ENCODE measurements at places on chromosomes 16 and 17.

- DNase-seq = no peak
Observed at GRCh38 chr17:77677211-77677610, 281.3 kb upstream of the TNRC6C start.

DNA sequence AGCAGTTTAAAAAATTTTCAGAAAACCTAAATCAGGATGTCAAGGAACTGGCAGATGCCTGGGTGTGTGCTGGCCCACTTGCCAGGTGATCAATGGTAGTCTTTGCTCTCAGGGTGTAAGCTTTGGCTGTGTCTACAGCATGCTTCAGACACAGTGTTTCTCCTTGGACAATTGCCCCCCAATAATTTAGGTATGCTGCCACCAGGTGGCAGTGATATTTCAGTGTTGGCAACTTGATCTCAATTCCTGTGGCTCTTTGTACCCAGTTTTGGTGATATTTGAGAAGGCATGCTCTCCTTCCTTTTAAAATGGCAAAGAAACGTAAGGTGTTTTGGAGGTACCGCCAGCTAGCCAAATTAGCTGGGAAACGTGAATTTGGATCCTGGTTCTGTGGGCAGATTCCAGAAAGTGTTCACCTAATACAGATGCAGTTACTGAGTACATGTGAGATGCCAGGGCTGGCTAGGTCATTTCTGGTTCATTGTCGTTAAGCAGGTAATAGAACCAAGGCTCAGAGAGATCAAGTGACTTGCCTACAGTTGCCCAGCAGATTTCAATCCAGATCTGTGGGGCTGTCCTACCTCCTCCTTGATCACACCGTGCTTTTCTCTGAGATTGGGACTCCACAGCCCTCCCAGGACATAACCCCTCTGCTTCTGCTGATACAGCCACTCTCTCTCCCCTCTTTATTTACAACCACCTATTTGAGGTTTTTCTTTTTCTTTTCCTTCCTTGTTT, 155.6 kb upstream of the PLCG2 start:
- DNase-seq = peak; percentile 63

DNA sequence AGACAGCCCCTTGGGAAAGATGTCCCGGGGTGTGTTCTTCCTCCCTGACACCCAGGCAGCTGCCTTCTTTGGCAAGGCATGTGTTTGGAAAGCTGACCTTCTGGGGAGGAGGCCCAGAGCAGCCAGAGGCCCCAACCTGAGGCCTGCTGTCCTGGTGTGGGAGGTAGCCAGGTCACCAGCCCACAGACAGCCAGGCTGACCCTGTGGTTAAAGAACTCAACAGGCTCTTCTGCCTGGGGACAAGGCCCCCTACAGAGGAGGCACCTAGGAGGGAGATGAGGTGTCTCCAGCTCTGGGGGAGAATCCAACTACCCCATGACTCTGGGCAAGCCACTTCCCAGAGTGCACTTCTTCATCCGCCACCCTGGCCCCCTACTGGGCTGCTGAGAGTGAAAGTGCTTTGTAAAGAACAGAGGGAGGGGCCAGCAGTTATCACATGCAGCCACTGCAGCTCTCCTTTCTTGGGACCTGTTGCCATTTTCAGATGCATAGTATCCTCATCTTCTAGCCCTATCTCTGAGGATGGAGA, 13.1 kb upstream of the SREBF1 start:
- DNase-seq = peak; percentile 58

DNA sequence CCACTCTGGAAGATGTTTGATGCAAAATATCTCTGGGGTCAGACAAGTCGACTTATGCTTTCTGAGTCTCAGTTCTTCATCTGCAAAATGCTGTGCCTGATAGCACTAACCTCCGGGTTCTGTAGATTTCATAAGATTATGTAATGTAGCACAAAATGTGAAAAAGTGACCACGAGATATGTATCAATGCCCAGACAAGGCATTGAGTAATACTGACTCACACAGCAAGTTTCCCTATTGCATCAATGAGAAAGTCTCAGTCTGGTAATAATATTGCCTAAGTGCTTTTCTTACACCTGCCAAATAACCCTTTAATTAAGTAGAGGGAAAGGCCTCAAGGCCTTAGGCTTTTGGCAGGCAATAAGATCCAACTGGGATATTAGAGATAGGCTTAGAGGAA, 41.4 kb upstream of the MMP2 start:
- no peak for DNase-seq

DNA sequence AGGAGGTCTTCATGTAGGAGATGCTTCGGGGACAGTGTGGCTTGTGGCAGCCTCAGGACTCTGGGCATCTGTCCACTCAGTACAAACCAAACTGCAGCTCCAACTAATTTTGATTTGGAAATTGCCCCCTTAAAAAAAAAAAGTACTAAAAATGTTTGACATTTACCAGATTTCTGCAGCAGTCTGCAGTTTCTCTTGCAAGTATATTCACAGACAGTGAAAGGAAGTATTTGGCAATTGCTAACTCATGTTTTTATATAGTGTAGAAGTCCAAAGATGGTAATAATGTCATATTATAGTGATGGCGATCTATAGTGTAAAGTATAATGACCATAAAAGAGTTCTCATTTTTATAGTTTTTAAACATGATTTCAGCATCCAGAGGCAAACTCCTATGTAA, 218.6 kb downstream of the PRKCA start:
- no peak for DNase-seq

DNA sequence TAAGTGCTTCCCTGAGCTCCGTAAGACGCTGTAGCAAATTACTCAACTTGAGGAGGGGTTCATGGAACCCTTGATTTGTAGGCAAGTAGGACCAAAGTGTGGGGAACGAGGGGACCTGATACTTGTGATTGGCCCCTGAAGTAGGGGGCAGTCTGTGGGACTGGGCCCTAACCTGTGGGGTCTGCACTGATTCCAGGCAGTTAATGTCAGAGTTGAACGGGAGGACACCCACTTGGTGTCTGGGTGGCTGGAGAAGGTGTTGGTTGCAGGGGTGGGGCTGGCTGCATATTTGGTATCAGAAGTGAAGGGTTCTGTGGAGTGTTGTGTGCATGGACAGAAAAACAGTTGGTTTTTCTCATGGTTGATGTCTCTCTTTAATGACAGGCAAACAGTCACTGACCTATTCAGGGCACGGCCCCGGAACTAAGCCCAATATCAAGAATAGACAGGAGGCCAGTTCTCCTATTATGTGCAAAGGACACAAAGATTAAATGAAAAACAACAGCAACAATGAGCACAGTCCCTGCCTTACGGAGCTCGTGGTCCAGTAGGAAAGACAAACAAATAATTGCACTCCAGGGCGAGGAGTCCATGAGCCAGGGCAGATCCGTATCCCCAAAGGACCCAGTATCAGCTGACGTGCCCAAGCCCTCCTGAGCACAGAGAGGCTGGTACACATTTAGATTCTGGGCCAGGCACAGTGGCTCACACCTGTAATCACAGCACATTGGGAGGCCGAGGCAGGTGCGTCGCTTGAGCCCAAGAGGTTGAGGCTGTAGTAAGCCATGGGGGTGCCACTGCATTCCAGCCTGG, 19.2 kb downstream of the MXRA7 start:
- DNase-seq = no peak

DNA sequence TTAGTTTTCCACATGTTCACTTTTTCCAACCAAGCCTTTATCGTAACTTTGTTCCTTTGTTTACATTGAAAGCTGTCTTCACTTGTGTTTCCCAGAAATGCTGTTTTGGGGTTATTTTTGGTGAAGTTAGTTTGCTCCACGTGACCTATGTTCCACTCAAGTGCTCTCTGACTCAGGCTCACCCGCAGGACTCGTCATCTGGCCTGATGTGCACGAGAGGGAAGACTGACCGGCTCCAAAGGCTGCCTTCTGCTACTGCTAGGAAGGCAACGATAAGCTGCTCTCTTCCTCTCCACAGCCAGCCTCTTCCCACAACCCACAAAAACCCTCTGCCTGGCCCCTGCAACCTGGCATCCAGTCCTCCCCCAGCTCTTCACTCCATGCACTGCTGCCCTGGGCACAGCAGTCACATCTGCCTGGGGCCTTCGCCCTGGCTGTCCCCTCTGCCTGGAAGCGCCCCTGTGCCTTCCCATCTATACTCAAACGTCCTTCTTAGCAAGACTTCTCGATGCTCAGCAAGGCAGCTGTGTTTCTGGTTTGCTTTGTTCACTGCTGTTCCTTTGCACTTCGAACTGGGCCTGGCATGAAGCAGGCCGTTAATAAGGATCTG, 28.0 kb downstream of the ZCCHC14 start:
- no peak for DNase-seq

DNA sequence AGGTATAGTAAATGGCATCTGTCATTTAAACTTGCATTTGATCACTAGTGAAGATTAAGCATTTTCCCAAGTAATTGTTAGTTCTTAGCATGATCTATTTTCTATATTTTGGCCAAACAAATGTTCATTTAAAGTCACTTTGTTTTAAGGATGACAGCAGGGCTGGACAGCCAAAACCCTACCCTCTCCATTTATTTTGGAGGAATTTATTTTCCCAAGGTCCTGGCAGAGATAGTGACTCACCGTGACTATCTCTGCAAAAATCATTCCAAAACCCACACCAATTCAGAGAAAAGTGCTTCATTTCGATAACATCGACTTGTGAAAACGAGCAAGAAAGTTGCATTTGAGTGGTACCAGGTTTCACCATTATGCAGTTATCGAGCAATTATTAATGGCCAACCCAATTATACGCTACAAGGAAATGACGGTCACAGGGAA, 665 bp upstream of the AKAP1 start:
- DNase-seq = no peak

DNA sequence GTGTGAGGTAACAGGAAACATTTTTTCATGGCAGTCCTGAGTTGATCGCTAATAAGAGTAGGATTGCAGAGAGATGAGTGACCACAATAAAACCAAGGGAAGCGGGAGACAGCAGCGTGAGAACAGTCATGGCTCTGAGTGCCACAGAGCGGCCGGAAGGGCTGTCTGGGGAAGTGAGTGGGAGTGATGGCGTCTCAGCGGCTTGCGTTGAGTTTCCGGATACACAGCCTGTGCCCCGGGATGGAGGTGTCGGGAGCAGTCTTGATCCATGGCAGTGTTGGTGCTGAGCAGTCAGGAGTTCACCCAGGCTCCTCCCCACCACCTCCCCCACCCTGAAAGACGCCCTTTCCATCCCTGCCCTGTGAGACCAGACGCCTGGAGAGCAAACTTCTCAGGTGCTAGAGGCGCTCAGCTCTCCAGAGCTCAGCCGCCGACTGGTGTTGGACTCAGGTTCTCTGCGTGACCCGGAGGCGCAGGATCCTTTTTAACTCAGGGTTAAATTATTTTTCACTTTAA, 59.8 kb downstream of the BANP start:
- DNase-seq = no peak

- no peak for DNase-seq
Observed at GRCh38 chr16:2813771-2814221, 3.2 kb upstream of the PRSS21 start.

GRCh38 chr17:13127921-13128602, 110.2 kb upstream of the ELAC2 start:
- no peak for DNase-seq

DNA sequence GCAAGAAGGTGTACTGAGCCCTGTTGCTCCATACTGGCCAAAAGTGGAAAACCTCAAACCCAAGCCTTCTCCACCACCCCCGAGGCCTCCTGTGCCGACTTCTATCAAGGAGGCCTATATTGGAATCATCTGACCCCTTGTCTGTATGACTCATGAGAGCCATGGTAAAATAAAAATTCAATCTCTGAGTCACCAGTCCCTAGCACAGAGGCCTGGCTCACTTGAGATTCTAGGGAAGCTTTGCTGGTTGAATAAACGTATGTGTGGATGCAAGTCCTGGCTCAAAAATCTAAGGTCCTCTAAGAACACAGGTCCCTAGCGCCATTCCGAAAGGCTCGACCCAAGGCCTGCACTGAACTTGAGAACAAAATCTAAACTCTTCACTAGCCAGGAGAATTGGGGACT, 15.0 kb downstream of the NSMCE1 start:
- no peak for DNase-seq

- DNase-seq = no peak
Observed at GRCh38 chr17:2264067-2264860, 39.3 kb downstream of the SMG6 start.

GRCh38 chr17:77432742-77433141, 292.0 kb downstream of the SEC14L1 start:
- no peak for DNase-seq

GRCh38 chr17:51796026-51796425, 362.5 kb downstream of the CA10 start:
- DNase-seq = no peak

DNA sequence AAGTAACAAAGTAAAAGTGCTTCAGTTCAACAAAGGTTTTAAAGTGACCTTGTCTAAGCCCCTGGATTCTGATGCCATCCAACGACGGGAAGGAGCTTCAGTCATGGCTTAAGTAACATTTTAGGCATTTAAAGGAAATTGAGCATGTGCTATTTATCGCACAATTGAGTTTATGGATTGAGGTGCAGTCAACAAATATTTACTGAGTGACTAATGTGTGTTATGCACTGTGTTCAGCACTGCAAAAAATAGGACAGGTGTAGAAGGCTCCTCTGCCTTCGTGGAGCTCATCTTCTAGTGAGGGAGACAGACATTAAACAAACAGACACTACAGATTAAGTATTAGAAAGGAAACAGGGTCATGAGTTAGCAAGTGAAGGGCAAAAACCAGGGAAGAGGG, 12.5 kb downstream of the TMIGD1 start:
- DNase-seq = no peak

- no peak for DNase-seq
Observed at GRCh38 chr17:2860045-2860444, 63.8 kb downstream of the RAP1GAP2 start.

DNA sequence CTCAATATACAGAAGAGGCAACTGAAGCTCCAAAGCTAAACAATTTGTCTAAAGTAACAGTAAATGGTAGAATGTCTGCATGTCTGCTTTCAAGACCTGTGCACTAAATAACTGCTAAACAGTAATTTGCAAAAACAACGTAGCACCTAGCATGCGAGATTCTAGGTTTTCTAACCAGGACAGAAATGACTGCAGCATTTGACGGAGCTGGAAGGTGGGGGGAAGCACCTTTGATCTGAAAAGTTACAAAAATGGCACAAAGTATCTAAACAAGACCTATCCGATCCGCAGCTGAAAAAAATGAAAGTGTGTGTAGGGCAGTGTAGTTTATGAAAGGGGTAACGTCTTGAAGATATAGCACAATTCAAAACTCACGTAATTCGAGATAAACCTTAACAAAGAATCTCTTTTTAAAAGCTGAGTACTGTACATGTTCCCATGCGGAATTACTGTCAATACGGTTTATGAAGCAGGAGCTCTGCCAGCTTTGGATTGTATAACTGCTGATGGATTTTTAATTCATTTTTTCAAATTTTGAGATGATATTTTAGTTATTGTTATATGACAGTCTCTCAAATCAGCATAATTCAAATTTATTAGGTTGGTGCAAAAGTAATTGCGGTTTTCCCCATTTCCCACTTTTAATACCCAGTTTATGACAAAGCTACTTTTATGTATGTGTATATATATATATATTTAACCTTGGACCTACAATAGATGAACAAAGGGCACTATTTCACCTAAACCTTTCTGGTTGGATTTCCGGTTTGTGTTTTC, 1.2 kb upstream of the WIPI1 start:
- no peak for DNase-seq

All from germinal center (tissue), 1 donor.